ENCODE measurements at places on chromosomes 7 and 10.

DNA sequence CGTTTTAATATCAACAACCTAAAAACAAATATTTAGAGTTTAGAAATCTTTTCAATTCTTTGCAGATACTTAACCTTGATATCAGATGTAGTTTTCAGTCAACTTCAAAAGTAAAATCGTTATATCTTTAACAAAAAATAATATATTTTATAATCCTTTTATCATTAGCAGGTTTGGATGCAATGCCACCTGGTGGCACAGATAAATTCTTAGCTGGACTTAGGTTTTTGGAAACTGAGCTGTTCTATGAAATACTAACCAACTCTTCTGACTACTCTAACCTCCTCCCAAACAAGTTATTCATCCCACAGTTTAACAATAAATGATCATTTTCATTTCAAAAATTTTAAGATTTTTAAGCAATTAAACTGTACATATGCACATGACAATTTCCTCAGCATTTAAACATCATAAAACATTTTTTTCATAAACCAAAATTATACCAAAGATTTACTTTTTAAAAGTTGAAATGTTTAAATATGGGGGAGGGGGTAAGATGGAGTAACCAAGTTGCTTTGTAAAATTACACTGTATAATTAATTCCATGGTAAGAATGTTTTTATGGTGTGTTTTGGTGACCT is 56.9 kb downstream of the HIBADH start:
- DNase-seq: no peak

- DNase-seq: no peak
Measured at GRCh38 chr10:31000071-31000782, 31.4 kb downstream of the ZNF438 start.

DNA sequence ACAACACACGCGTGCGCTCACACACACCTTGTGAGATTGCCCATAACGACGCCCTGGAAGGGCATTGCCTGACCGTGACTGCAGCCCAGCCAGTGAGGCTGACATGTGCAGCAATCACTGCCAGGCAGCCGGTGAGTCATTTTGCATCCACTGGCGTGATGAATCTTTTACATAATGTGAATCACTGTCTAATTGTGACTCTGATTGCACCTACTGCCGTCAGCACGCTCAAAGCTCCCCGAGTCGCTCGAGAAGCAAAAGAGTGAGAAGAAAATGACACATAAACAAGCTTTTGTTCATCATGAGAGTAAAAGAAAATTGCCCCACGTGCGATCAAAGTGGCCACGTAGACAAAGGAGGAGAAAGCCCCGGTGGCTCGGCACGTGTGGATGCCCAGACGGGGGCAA is 117.4 kb upstream of the PFKP start:
- DNase-seq: no peak

DNA sequence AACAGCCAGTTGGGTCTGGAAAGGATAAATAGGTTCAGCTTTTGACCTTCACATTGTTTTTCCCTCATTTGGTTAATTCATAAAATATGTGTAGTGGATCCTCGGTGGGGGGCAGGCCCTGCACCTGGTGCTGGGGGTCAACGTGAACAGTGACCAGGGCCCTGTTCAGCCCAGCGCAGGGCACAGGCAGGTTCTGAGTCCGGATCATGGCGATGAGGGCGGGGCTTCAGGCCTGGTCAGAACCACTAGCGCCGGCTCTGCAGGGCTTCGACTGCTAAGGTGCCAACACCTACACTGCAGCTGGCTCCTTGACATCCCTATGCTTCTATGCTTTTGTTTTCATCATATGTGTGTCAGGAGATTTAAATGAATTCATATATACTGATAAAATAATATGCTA is 177.7 kb downstream of the CXCL12 start:
- DNase-seq: no peak

- DNase-seq: no peak
Measured at GRCh38 chr7:90568213-90568612, 27.9 kb upstream of the CDK14 start.

DNA sequence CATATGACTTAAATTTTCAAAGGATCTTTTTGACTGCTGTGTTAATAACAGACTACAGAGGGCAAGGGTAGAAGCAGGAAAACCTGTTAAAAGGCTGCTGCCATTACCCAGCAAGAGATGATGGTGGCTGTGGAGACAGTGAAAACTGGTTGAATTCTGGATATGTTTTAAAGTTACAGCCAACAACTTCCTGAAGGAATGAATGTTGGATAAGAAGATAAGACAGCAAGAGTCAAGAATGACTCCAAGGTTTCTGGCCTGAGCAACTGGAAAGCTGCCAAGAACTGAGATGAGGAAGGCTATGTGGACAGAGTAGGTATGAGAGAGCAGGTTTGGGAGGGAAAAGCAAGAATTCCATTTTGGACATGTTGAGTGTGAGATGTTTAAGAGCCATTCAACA is 19.1 kb downstream of the CNOT4 start:
- DNase-seq: no peak

GRCh38 chr7:63918986-63919385 is 79.7 kb upstream of the ZNF722 start:
- DNase-seq: no peak

DNA sequence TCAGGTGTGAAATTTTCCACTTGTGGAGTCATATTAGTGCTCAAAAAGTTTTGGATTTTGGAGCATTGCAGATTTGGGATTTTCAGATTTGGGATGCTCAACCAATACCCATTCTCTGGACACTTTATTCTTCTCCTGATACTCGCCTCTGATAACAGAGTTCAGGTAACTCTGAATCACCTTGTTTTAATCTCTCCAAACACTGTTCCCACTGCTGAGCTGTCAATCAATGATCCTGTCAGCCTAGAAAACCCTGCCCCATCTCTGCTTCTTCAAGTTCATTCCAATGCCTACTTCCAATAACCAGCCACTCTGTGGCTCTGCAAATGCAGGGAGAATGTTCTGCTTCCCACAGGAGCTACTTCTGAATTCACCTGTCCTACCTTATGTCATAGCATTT is 21.8 kb downstream of the SGMS1 start:
- no peak for DNase-seq

DNA sequence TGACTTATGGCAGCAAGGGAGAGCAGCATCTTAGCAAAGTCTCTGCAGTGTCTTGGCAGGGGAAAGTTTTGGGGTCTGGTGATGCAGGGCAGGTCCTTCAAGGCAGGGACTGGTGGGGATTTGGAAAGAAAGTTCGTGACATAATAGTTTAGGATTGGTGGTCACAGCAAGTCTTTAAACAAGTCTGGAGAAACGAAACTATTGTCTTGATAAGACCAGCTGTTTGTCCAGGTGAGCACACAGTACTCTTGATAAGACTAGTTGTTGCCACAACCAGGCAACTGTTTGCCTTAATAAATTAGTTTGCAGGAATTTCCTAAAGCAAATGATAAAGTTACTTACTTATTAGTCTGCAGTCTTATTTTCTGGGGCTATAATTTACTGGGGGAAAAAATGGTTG is 136.1 kb downstream of the AKR1D1 start:
- DNase-seq: no peak

DNA sequence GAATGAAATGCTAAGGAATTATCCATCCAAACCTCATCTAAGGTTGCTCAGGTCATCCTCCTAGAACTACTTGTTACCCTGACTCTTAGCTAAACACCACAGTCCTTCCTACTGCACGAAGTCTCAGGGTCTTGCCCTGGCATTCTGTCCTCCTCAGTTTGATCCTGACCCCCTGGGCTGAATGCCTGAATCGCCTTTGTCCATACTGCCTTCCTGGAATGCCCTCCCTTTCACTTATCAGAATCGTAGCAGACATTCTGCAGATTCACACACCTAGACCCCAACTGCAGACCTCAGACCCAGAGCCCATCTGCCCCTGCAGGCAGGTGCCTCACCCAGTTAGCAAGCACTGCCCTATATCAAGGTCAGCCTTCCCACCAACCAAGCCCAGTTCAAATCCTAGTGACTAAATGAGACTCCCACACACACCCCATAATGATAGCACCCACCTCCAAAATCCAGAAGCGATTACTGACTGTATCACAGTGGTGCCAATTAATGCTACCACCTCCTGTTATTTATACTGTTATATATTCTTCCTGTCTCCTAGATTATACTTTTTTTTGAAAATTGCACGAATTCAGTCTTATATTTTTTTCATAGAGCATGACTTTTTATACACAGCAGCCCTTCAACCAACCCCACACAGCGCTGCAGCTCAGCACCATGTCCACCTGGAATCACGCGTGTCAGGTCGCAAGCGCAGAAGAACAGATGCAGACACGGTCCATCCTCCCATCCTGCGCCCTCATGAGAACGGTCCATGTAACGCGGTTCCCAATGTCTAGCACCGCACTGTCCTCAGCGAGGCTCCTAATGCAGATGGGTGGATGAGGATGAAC is 3.7 kb downstream of the PARD3 start:
- no peak for DNase-seq

DNA sequence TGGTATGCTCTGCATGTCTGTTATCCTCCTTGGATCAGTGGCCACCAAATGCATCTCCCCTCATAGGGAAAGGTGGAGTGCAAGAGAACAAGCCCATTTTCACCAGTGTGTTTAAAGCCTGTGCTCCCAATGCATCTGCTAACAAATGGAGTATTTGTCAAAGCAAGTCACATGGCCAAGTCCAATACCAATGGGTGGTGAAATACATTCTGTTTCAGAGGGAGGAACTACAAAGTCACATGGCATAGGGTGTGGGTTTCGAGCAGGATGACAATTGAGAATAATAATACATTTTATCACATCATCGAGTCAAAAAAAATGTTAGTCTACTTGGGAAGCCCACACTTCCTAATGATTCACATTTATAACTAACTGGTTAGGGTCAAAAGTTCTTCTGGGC is 62.7 kb downstream of the SUGCT start:
- DNase-seq: no peak

- DNase-seq: peak; percentile 31
Measured at GRCh38 chr10:33193701-33194521, 140.6 kb downstream of the NRP1 start.

- DNase-seq: no peak
Measured at GRCh38 chr7:85713171-85713570, 526.3 kb upstream of the SEMA3D start.

DNA sequence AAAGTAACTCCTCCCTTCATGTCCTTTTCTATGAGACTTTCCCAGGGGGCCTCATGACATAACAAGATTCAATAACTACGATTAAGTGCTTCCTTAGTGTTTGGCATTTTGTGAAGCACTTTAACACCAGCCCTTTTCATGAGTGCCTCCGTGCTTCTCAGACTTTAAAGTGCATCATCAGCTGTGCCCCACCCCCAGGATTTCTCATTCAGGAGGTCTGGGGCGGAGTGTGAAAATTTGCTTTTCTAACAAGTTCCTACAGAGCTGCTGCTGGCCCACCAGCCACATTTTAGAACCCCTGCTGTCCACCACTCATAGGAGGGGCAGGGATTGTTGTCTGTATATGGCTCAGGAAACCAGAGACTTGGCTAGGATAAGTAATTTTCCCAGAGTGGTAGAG is 445.3 kb downstream of the LRMDA start:
- no peak for DNase-seq

GRCh38 chr10:792083-792791 is 102.8 kb upstream of the DIP2C start:
- no peak for DNase-seq

DNA sequence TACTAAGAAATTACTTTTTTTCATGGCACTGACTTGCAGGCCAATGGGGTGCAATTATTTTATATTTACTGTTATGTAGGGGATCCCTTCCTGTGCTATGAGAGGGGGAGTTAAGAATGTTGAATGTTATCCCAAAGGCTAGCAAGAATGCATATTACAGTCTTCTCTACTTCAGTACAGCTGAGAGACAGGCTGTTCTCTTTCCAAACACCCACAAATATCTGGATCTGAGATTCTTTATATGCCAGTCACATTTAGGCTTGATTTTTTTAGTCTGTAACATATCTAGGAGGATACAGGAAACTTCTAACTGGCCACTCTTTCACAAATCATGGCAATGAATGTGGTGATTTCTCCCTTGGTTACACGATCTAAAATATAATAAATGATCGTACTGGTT is 266.4 kb upstream of the FZD8 start:
- DNase-seq: no peak

- DNase-seq: no peak
Measured at GRCh38 chr10:48247680-48248079, 26.8 kb downstream of the FRMPD2 start.

- DNase-seq: no peak
Measured at GRCh38 chr10:13853854-13854253, 267.1 kb downstream of the PRPF18 start.

- no peak for DNase-seq
Measured at GRCh38 chr7:8185926-8186683, 75.9 kb downstream of the ICA1 start.

DNA sequence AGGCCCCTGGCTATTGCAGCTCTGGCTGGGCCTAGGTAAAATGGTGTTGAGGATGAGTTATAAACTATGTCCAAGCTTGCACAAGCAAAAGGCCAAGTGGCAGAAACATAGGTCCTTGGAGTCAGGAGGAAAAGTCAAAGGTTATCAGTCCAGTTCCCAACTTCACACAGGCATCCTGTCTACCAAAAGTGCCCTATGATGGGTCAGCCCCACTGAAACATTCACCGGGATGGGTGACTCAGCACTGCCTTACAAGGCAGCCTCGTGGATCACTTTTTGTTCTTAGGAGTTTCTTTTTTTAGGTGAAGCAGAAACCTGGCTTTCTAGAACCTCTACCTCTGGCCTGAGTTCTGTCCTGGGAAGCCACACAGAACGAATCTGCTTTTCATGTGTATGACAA is 158.8 kb upstream of the LYZL2 start:
- no peak for DNase-seq

DNA sequence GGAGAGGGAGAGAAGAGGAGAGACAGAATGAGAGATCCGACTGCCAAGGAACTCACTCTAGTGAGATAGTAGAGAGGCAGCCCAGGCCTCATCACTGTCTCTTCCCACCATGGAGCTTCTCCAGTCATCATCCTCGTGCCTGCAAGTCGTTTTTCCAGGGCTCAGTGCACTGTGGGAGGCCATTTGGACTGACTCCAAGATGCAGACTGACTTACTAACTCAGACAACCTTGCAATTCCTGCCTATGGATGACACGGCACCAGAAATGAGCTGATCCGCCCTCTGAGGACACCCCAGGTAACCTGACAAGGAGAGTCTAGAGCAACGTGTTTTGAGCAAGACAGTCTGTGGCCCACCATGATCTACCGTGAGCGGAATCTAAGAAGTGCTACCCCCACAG is 154.9 kb downstream of the GLI3 start:
- DNase-seq: no peak

GRCh38 chr7:4179688-4180380 is 502.3 kb upstream of the FOXK1 start:
- no peak for DNase-seq

DNA sequence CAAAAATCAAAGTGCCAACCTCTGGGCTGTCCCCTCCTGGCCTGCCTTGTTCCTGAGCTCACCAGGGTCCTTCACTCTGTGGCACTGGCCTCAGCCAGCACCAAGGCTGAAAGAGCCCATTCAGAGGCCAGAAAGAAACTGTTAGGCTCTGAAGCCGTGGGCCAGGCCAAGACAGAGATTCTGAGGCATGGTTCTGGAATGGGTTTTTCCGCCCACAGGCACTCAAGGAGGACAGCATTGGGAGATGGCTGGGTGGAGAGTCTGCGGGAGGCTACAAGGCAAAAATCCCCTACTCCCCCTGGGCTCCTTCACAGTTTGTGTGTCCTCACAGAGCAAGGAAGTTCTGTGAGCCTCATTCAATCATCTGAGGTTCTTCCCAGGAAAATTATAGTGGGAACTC is 31.7 kb downstream of the GRIFIN start:
- no peak for DNase-seq

- no peak for DNase-seq
Measured at GRCh38 chr10:68212721-68213352, 19.1 kb downstream of the ATOH7 start.

- DNase-seq: no peak
Measured at GRCh38 chr10:116836902-116837523, 12.3 kb upstream of the ENO4 start.

All from HuH-7.5 (cell line).